ENCODE measurements at places on chromosomes 2 and 18.

DNA sequence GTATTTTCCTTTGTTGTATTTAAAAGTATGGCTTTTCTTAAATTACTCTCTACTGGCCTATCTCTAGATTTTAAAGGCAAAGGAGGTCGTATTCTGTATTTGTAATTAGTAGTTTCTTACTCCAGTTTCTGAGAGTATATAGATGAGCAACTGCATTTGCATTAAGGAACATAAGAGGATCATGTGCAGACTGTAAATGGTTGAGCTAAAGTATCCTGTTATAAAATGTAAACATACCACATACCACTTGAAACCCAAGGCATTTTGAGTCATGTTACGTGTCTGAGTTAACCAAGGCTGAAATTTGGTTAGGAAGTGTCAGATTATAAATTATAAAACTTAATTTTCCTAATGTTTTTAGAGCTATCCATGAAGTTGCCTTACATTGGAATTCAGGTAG is 76.3 kb downstream of the GPD2 start:
- DNase-seq, result no peak

- DNase-seq, result no peak
Observed at GRCh38 chr2:12027136-12027535, 280.7 kb downstream of the LPIN1 start.

GRCh38 chr2:126660971-126661370 is 5.0 kb downstream of the GYPC start:
- DNase-seq, result no peak

DNA sequence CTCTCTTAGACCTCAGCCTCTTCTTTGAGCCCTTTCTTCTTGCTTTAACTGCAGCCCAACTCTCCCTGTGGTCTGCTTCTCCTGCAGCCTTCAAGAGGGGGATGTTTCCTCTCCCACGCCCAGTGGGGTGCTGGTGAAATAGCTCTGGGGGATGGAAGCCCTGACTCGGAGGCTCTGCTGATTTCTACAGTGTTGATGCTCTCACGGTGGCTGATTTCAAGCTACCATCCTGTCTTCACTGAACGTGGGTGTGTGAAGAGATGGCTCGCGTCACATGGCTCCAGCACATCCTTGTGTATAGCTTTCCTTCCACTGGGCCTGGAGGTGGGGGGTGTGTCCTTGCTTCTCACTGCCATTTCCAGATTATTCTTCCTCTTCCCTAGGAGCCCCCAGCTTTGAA is 20.0 kb downstream of the MPP4 start:
- no peak for DNase-seq

GRCh38 chr2:52974127-52974526 is 793.5 kb upstream of the CHAC2 start:
- no peak for DNase-seq

DNA sequence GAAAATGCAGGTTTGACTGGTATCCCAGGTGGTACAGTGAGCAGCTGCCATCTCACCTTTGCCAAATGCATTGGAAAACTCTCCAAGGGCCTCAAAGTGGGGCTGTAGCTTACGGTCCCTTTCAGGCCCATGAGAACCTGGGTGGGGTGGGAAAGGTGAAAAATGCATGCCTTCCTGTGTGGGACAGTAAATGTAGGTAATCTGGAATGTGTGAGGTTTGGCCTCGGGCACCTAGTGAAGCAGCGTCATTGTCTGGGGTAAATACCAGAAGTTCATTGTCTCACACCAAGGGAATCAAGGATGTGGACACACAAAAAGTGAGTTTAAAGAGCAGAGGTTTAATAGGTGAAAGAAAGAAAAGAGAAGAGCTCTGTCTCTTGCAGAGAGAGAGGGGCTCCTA is 36.6 kb downstream of the TIMM21 start:
- no peak for DNase-seq

- no peak for DNase-seq
Observed at GRCh38 chr2:225192869-225193268, 150.6 kb upstream of the DOCK10 start.

DNA sequence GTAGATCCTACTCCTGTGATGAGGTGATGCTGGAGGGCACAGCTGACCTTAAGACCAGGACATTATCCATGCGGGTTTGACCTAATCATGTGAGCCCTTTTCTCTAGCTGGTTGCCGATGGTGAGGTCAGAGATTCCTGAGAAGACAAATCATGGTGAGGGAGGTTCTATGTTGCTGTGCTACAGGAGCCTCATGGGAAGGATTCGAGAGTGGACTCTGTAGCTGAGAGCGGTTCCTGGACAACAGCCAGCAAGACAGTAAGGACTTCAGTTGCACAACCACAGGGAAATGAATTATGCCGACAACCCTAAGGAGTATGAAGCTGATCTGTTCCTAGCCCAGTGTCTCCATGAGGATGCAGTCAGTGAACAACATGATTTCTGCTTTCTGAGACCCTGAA is 80.4 kb downstream of the EPB41L3 start:
- DNase-seq, result no peak

- DNase-seq, result no peak
Observed at GRCh38 chr2:121591199-121591598, 58.1 kb downstream of the CLASP1 start.

DNA sequence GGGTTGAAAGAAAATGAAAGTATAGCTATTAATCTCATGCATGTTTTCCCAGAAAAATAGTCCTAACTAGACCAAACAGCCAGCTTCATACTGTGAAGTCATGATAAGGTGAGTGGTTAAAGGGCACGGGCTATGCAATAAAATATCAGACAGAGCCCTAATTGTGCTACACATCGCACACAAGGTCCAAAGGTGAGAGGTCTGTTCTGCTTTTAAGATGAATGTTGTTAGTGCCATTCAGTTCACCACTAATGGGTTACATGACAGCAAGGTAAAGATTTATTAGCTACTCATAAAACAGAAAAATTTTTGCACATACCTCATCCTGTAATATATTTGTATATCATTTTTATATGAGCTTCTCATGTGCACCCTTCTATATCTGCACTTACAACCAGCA is 105.0 kb upstream of the STK17B start:
- no peak for DNase-seq

GRCh38 chr2:223886726-223887125 is 49.3 kb upstream of the AP1S3 start:
- no peak for DNase-seq

- DNase-seq, result no peak
Observed at GRCh38 chr2:106165029-106165428, 29.1 kb downstream of the UXS1 start.

- DNase-seq, result no peak
Observed at GRCh38 chr2:63446658-63447057, 141.6 kb downstream of the WDPCP start.

- DNase-seq, result no peak
Observed at GRCh38 chr2:84175340-84175739, 283.7 kb downstream of the SUCLG1 start.

GRCh38 chr2:168526641-168527040 is 70.6 kb downstream of the CERS6 start:
- DNase-seq, result no peak

Data from activated T-helper 9 cell treated with anti-CD3 and anti-CD28 coated beads, Interleukin-2, amount 50 U/mL, for 16 hours (primary cell).